ENCODE measurements at places on chromosomes 7 and 10.

DNA sequence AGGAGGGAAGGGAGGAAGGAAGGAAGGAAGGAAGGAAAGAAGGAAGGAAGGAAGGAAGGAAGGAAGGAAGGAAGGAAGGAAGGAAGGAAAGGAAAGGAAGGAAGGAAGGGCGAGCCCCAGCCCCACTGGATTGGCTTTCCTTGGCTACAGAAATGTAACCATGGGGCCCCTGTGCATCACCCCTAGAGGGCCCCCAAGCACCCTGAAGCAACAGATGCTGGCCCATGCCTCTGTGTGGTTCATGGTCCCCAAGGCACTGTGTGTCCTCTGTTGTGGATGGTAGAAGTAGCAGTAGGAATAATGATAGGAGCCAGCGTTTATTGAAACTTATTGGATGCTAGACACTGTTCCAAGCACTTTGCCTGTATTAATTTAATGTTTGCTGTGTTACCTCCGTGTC is 116.6 kb upstream of the MACROH2A2 start:
- no peak for DNase-seq

DNA sequence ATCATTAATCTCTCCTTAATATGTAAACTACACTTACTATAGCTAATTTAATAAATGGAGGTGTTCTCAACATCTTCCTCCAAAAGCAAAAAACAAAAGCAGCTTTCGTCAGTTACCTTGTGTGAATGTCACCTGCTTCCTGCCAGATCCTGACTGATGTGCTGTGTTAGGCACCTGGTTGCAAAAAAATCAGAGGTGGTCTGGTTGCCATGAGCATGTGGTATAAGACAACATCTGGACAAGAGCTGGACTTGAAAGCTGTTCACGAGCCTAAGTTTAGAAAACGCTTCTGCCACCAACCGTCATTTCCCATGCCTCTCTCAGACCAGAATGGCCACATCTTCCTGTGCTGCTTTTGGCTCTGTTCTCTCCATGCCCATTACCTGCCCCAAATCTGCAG is 42.0 kb upstream of the GGCT start:
- no peak for DNase-seq

DNA sequence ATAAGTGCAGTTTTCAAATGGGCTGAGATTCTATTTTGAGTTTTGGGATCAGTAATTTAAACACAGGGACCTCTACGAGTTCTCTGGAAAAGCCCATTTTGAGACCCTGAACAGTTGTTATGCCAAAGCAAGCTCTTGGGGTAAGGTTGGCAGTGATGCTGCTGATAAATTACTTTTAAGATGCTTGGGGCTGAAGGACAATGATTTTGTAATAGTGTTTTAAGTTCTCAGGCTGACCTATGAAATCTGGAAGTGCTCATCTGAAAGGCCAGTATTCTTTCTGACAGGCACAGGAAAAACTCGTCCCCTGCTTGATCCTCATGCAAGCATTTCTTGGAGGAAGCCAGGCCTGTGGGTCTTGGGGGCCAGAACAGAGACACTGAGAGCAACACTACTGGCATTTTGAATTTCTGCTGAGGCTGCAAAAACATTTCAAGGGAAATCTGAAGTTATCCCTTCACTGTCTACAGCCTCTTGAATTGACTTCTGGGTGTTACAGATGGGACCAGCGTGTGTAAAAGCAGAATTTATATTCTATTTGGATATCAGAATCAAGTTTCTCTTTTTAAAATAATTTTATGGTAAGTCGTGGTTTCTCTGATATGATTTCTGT is 79.7 kb downstream of the AUTS2 start:
- no peak for DNase-seq

GRCh38 chr10:122515588-122516231 is 44.8 kb upstream of the DMBT1 start:
- peak; percentile 80 for DNase-seq

DNA sequence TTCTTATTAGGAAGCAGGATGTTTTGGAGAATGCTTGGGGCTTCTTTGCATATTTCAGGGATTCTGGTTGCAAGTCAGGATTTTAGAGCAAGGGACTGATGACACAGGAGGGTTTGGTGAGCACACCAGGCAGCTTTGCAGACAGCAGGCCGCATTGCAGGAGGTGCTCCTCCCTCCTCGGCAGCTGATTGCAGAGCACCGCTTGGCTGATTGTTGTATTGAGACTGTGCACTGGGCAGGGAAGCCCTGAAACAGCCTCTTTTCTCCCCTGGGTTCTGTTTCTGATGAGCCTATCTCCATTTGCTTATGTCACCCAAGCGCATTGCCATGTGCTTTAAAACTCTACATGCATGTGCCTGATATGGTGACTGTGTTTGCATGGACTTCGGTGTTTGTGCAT is 769.6 kb downstream of the GRID1 start:
- DNase-seq: no peak

DNA sequence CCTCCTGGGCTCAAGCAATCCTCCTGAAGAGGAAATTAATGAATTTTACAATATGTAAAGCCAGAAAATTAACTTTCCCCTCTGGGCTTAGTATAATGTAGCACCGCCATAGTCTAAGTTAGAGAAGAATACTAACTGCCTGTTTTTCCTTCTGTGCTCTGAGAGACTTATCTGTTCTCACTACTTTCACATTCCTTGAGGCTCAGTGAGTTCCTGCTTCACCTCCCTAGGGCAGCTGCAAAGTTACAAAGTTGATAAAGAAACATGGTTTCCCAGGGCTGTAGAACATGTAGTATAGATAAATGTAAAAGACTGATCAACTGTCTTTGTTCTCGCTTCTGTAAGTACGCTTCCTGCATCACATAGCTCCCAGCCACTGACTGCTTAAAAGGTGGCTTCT is 16.0 kb upstream of the OLAH start:
- no peak for DNase-seq

DNA sequence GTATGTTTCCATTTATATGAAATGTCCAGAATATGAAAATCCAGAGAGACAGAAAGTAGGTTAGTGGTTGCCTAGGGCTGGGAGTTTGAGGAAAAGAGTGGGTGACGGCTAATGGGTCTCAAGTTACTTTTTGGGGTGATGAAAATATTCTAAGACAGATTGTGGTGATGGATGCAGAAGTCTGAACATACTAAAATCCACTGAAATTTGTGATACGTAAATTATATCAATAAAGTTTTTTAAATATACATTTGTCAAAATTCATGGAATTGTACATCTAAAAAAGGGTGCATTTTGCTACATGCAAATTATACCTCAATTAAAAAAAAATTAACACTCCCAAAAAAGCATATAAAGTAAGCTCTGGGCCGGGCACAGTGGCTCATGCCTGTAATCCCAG is 9.4 kb downstream of the DDIT4 start:
- no peak for DNase-seq

DNA sequence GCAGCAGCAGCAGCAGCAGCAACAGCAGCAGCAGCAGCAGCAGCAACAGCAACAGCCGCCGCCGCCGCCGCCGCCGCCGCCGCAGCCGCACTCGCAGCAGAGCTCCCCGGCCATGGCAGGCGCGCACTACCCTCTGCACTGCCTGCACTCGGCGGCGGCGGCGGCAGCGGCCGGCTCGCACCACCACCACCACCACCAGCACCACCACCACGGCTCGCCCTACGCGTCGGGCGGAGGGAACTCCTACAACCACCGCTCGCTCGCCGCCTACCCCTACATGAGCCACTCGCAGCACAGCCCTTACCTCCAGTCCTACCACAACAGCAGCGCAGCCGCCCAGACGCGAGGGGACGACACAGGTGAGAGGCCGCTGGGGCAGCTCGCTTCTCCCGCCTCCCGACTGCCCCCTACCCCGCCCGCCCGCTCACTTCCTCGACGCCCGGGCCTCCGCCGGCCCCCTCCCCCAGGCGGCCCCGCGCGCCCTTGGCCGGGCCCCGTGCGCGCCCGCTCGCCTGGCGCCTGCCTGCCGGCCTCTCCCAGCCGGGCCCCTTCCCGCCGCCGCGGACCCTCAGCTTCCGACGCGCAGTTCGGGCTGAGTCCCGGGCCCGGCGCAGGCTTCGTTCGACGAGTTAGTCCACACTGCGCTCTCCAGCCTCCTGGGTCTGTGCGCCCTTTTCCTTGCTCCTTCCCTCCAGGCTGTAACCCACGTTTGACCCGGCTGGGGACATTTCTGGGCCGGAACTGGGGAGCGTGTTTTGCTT is 882 bp downstream of the DLX6 start:
- peak; percentile 63 for DNase-seq

- DNase-seq: no peak
These were observed 97.8 kb upstream of the PRPS1L1 start for GRCh38 chr7:18125476-18125875.

DNA sequence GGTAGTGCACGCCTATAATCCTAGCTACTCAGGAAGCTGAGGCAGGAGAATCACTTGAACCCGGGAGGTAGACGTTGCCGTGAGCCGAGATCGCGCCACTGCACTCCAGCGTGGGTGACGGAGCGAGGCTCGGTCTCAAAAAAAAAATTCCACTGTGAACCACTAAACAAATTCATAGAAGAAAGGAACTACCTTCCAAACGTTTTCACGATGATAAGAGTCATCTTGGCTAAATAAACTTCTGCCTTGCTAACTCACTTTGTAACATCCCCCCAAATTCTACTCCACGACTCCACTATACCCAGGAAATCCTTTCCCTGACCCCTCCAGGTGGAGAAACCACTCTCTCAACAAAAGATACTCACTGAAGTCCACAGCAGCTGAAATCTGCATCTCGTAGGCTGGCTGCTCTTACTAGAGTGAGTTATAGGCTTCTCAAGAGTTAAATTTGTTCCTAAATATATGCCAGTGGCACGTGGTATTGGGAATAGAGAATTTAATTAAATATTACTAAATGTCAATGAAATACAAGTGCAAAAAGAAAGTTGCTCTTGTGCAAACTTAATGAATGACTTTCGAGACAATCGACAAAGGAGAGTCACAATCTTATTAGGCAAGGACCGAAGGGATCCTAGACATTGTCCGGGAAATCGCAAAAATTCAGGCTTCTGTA is 1.6 kb upstream of the GTF2I start:
- no peak for DNase-seq

DNA sequence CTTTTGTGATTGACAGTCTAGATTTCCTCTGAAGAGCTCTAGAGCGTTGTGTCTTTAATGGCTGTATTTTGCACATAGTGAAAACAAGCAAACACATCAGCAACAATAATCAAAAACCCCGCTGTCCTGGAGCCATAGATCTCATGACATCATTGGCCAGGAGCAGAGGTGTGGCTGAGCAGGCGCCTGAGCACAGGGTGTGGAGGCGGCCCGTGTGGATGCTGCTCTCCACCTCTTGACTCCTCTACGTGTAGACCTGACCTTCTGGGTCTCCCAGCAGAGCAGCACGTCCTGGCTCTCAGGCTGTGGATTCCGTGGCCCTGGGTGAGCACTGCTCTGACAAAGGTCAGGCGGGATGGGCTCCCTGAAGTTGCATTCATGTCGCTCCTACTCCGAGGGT is 63.0 kb upstream of the INSYN2A start:
- DNase-seq: no peak

DNA sequence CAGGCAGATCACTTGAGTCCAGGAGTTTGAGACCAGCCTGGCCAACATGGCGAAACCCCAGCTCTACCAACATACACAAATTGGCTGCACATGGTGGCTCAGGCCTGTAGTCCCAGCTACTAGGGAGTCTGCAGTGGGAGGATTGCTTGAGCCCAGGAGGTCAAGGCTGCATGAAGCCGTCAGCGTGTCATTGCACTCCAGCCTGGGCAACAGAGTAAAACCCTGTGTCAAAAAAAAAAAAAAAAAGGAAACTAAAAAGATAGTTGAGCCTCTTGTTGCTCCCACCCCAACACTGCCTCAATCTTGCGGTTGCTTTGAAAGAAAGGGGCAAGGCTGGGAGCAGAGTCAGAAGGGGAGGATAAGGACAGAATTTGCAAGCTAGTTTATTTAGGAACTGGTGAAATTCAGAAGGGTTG is 69.9 kb downstream of the SYPL1 start:
- DNase-seq: no peak

DNA sequence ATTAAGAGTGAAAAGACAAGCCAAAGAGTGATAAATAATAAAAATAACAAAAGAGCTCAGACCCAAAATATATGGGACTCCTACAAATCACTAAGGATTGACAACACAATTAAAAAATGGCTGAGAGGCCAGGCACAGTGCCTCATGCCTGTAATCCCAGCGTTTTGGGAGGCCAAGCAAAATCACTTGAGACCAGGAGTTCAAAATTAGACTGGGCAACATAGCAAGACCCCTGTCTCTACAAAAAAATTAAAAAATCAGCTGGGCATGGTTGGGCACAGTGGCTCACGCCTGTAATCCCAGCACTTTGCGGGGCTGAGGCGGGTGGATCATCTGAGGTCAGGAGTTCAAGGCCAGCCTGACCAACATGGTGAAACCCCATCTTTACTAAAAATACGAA is 137.3 kb downstream of the IDE start:
- DNase-seq: no peak

DNA sequence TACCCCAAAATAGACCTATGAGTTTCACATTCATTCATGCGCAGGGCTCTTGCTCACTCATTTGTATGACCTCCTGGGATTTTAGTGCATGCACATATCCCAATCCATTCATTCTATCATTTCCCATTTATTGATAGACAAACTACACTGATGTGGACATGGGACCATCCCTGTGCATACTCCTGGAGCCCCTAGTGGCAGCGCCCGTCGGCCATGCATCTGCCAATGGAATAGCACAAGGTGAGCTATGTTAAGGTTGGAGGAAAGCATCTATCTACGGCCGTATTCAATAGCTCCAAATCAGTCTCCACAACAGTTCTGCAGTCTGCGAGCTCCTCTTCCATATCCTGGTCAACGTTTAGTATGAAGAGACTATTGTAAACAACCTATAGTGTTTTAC is 31.7 kb upstream of the FIGNL1 start:
- DNase-seq: no peak

DNA sequence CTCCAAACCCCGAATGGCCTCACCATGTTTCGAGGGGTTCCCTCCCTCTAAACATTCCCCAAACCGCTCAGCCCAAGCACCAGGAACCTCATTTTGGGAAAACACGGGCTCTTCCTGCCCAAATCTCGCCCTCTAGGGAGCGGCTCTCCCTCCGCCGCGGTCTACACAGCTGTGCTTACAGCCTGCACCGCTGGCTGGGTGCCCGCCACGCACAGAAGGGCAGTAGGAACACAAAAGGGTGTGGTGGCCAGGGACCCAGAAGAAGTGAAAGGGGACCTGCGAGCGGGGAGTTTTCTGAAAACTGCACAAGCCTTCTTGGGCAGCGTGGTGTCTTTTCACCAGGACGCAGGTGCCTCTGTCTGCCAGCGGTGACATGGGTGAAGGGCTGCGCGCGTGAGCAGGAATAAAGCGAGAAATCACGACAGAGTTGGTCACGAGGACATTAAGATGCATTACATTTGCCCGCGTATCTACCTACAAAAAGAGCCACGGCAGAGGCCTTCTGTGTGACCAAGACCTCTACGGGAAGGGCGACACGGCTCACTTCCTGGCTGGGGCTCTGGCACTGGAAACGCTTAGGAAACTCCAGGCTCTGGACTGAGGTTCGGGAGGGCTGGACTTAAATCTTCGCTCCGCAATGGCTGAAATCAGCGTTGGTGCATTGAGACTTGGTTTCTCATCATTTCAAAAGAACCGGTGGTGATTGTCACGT is 171.7 kb downstream of the LSM5 start:
- no peak for DNase-seq
